ENCODE measurements at places on chromosomes 7 and 10.

GRCh38 chr10:121838149-121838548, 89.7 kb downstream of the ATE1 start:
- no peak for DNase-seq

- DNase-seq = no peak
Measured at GRCh38 chr7:79199961-79200360, 253.5 kb downstream of the MAGI2 start.

GRCh38 chr10:8543361-8544056, 489.0 kb downstream of the GATA3 start:
- no peak for DNase-seq

- DNase-seq = no peak
Measured at GRCh38 chr10:72344932-72345331, 9.8 kb downstream of the DNAJB12 start.

DNA sequence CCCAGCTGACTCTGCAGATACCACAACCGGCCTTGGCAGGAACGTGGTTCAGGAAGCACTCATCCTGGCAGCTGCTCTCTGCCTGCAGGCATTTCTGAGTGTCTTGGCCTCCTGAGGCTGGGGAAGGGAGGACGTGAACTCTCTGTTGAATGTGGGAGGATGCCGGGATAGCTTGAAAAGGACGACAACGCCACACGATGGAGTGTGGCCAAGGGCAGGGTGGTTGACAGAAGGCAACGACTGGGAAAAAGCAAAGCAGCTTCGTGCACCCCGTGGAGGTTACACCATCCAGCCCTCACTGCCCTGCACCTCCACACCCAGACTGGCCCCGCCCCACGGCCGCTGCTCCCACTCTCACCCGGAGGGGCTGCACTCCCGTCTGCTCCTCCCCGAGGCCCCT, 466.1 kb upstream of the FOXK1 start:
- peak; percentile 25 for DNase-seq

Measured in DMS79 (cell line).